ENCODE measurements at places on chromosomes 7 and 10.

- peak; percentile 54 for DNase-seq
Measured at GRCh38 chr10:3046981-3047547, 20.3 kb upstream of the PFKP start.

DNA sequence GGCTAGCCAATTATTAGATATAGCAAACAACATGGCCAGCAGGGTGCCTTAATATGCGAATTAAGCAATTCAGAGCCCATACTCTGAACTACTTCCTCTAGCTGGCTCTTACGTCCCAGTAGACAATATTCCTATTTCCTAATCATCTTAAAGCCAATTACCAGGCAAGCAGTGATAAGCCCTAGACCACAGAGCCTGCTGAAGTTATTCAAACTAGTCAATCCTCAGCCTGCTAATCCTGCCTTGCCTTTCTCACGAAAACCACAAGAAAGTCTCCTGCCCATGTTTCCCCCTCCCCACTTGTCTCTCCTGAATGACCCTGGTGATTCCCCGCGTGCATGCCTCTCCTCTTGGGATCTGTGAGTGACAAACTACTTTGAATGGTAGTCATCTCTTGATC, 86.8 kb upstream of the CACNA2D1 start:
- no peak for DNase-seq

- DNase-seq = no peak
Measured at GRCh38 chr7:1286946-1287645, 54.4 kb downstream of the UNCX start.

GRCh38 chr7:19900118-19900517, 126.7 kb upstream of the TMEM196 start:
- DNase-seq = no peak

DNA sequence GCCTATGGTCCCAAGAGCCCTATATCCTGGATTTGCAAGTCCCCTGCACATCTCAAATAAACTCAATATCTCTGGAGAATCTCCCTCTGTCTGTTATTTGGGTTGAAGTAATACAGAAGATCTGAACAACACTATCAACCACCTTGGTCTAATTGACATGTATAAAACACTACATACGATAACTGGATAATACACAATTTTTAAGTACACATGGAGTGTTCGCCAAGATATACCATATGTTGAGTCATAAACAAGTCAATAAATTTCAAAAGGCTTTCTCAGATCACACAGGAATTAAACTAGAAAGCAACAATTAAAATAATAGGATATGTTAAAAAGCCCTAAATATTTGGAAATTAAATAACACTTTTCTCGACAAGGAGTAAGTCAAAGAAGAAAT, 5.6 kb upstream of the GARS1 start:
- no peak for DNase-seq

GRCh38 chr7:128997181-128997580, 57.7 kb downstream of the TNPO3 start:
- DNase-seq = no peak

- no peak for DNase-seq
Measured at GRCh38 chr10:92712016-92712889, 22.5 kb downstream of the HHEX start.

DNA sequence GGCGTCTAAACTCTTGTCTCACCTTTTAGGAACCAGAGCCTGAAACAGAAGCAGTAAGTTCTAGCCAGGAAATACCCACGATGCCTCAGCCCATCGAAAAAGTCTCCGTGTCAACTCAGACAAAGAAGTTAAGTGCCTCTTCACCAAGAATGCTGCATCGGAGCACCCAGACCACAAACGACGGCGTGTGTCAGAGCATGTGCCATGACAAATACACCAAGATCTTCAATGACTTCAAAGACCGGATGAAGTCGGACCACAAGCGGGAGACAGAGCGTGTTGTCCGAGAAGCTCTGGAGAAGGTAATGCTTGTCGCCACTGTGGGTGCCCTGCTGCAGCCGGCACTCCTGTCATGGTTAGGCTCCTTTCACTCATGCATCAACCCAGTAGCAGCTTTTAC, 113.1 kb downstream of the ZMYND11 start:
- DNase-seq = no peak

GRCh38 chr10:59107147-59107546, 69.3 kb upstream of the PHYHIPL start:
- DNase-seq = no peak

DNA sequence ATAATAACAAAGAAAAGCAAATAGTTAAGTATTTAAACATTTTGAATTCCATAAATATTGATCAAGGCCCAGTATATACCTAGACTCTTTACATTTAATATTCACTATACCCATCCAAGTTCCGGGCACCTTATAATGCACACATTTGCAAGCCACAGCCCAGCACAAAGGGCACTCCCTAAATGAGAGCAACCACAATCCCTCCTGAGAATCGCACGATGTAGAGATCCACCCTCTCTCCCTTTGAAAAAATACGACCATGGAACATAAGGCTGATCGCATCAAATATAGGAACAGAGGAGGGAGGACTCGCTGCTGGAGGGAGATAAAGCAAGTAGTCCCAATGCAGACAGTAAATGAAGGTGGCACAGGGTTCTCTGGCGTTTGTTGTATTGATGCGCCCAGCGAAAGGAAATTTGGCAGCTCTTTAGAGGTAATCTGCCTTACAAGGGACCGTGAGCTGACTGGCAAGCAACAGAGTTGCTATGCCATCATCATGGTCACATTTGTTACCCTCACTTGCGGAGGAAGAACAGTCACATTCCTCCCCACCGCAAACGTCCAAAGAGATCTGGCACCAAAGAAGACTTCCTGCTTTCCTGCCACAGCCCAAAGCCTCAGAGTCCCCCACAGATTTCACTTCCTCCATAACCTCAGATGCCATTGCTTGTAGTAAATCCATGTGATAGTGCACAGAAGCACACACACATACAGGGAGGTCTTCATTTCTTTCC, 16.1 kb upstream of the TAS2R40 start:
- no peak for DNase-seq

Measured in fibroblast of gingiva (primary cell).